ENCODE measurements at places on chromosomes 2 and 18. TPM values are rescaled to one million over a fixed set of nuclear protein-coding genes. Genes with fewer than 3 reads are reported as not detected.

- peak; percentile 90 for DNase-seq
Measured at GRCh38 chr2:102020596-102021170, 28.9 kb downstream of the IL1R2 start.

GRCh38 chr18:36327352-36328316 is 30.1 kb downstream of the FHOD3 start:
- DNase-seq, result no peak

GRCh38 chr18:75249175-75249518 is 38.5 kb downstream of the TSHZ1 start:
- DNase-seq, result no peak

- peak; percentile 54 for DNase-seq
Measured at GRCh38 chr2:176140513-176141317, 10.6 kb upstream of the HOXD4 start.

GRCh38 chr2:106961328-106961727 is 75.4 kb upstream of the ST6GAL2 start:
- DNase-seq, result no peak

GRCh38 chr18:43009674-43010073 is 105.8 kb downstream of the RIT2 start:
- no peak for DNase-seq

Gene TCF4
- total RNA-seq, result 102 TPM

DNA sequence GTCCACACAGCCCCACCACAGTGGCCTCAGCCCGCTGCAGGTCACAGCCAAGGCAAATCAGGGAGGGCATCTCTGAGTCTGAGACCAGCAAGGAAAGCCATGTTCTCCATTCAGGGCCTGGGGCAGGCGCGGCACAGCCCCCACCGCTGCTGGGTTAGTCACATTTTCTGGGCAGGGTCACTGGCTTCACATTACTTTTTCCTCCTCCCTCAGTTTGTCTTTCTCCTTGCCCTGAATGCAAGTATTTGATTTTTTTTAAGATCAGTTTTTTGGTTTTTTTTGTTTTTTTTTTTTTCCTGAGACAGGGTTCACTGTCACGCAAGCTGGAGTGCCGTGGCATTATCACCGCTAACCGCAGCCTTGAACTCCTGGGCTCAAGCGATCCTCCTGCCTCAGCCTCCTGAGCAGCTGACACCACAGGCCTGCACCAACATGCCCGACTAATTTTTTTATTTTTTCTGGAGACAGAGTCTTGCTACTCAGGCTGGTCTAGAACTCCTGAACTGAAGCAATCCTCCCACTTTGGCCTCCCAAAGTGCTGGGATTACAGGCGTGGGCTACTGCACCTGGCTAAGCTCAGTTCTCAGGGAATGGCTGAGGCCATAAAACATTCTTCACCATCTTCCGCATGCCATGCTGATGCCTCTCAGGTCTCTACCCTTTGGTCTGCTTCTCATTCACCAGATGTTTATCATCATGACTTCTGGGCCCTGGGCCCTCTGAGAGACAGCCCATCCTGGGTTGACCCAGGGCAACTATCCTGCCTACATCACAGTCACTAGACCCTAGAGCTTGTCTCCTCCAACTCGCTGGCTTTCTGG is 628 bp upstream of the CAPG start:
- no peak for DNase-seq

- no peak for DNase-seq
Measured at GRCh38 chr2:26767894-26768487, 3.9 kb downstream of the SLC35F6 start.

- DNase-seq, result no peak
Measured at GRCh38 chr2:136444323-136444722, 321.0 kb upstream of the THSD7B start.

DNA sequence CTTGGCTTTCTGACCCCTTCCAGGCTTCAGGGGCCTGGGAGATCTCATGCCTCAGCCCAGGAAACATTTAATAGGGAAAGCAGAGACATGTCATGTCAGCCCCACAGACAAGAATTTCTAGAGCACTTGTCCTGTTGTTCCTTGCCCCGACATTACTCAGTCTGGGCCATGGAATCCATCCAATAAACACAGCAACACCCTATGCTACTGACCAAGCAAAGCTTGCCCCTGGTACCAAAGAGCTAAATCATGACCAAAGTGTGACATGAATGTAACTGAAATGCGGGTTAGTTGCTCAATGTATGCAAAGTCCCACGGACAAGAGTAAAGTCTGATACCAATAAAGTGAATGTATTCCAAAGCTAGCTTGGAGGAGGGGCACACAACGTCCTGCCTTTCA is 35.1 kb downstream of the EHD3 start:
- DNase-seq, result no peak

DNA sequence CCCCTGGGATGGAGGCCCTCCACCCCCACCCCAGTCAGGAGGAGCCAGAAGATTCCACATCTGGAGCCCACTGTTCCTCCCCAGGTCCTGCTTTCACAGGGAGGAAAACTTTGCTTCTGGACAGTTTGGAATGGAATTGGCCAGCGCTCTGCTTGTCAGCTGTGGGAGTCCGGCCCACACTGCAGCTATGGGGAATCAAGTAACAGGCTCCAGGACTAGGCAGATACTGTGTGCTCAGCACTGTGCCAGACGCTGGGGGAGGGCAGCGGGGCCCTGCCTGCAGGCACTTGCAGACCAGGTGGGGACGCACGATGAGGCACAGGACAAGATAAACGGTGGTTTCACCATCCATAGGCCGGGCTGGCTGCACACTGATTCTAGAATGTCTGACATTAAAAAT is 114.0 kb downstream of the STPG4 start:
- no peak for DNase-seq

DNA sequence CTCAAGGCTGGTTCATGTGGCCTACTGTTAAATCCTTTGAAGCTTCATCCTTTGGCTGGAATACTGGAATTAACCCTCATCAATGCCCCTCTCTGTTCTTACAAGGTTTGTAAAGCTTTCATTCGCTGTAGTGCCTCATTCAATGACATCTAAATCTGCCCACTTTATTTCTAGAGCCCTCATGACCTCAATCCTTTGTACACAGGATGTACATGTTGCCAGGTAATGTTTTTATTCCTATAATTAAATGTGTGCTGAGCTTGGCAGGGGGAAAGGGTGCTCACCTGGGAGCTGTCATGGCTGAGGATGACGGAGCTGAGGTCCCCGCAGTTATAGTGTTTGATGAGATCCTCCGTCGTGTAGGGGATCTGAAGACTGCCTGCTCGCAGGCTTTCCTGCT is 39.3 kb downstream of the TRABD2A start:
- DNase-seq, result no peak

Gene NCKAP5
- total RNA-seq, result 9.3 TPM

DNA sequence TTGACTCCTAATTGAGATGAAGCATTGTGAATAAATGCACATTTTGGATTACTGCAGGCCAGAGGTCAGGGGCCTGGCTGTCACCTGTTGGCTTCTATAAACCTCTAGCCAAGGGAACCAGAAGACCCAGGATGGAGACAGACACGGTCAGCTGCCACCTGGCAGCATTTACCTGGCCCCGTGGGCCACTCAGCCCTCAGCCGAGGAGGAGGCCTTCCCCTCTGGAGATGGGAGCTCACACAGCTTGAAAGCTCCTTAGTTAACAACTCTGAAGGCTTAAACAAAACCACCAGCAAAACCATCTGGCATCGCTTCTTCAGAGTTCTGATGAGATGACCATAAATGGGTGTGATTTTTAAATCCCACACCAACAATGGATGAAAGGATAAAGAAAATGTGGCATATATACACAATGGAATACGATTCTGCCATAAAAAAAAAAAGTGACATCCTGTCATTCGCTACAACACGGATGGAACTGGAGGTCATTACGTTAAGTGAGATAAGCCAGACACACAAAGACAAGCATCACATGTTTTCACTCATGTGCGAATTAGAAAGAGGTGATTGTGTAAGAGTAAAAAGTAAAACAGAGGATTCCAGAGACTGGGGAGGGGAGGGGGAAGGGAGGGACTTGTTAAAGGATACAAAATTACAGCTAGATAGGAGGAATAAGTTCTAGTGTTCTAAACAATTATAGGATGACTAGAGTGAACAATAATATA is 218.4 kb downstream of the TMEM163 start:
- no peak for DNase-seq

DNA sequence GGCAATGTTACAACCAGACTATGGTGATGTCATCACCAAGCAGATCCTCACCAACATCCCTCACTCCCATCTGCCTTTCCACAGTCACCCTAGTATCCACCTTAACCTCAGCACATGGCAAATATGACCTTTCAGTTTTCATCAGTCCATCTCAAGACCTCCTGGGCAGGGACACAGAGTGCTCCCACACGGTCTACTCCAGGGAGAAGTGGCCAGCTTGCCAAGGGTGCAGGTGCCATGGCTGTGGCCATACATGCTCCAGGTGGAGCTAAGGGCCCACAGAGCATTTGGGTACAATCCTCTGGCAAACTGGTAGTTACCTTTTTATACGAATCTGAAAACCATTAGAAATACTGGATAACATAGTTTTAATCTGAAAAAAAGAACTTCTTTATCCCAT is 453.1 kb downstream of the ADCYAP1 start:
- DNase-seq, result no peak

DNA sequence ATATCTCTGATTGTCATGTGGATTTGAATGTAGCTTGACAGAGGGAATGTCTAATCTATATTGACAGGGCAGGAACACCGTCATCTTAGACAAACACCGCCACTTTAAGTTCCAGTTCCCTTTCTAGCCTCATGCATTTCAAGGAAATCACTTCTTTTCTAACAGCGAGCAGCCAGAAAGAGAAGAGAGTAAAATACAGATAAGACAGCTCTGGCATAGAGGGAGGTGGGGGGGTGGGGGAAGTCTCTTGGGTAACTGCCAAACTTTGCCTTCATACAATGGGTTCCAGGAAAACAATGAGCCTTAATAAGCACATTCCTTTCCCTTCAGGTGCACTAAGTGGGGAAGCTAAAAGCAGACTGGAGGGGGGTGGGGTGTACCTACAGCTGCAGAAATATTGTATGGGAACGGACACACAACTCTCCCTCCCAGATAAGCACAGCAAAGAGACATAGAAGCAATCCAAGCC is 37.2 kb downstream of the CASP10 start:
- no peak for DNase-seq

DNA sequence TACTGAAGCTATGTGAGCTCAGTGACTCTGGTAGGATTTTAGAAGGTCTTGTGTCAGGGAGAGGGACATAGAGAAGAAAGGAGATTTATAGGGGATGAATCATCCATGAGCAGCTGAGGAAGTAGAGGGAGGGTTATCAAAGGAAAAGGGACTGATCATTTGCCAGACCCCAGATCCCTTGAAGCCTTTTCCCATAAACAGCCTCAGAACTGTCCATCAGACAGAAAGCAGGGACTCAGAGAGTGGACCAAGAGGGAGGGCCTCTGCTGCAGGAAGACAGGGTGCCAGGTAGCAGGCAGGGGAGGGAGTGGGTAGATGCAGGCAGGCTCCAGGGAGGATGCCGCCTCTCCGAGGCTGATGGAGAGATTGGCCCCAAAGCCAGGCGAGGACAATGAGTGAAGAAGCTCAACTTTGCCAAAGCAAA is 133.9 kb downstream of the TNS1 start:
- no peak for DNase-seq

- DNase-seq, result no peak
Measured at GRCh38 chr2:152694161-152694661, 23.1 kb downstream of the PRPF40A start.

DNA sequence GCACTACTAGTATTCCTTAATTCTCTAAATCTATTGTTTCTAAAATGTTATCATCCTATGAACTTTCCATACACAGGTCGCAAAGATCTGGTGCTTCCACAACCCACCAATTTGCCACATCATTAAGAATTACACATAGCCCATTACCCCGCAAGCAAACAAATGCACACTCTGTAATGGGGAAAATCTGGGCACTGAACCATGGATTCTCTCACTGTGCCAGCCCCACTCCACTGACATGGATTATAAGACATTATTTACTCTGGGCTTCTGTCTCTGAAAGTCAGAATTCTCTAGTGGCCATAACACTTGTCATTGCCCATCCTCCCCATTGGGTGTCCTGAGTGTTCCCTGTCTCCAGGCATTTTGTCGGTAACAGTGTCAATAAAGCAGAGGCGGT is 537.1 kb downstream of the EPHA4 start:
- no peak for DNase-seq

GRCh38 chr2:189574793-189575475 is 5.7 kb downstream of the SLC40A1 start:
- DNase-seq, result no peak

Gene PJVK
- 2.7 TPM for total RNA-seq

Gene LAMA1
- 2.4 TPM for total RNA-seq

- DNase-seq, result no peak
Measured at GRCh38 chr2:100603948-100604633, 41.3 kb downstream of the PDCL3 start.

- DNase-seq, result no peak
Measured at GRCh38 chr2:61179701-61180639, 18.0 kb downstream of the C2orf74 start.

Gene PLB1
- 6.8 TPM for total RNA-seq

Gene NOSTRIN
- total RNA-seq, result 26.4 TPM

Gene CHRND
- total RNA-seq, result not detected

DNA sequence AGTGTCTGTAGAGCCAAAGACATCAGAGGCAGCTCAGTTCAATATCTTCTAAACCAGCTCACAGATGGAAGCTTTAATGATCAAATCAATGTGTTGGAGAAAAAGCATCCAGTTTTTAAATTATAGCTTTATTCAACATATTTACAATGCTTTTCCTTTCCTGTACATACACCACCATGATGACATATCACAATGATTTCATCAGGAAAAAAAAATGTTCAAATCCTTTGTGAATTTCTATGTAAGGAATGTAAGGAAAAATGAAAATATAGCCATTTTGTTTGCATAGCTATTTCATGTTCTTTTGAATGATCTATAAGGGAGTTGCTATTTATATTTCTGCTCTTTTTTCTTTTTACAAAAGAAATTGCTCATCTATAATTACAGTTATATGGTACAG is 134.7 kb upstream of the CDH20 start:
- DNase-seq, result no peak

DNA sequence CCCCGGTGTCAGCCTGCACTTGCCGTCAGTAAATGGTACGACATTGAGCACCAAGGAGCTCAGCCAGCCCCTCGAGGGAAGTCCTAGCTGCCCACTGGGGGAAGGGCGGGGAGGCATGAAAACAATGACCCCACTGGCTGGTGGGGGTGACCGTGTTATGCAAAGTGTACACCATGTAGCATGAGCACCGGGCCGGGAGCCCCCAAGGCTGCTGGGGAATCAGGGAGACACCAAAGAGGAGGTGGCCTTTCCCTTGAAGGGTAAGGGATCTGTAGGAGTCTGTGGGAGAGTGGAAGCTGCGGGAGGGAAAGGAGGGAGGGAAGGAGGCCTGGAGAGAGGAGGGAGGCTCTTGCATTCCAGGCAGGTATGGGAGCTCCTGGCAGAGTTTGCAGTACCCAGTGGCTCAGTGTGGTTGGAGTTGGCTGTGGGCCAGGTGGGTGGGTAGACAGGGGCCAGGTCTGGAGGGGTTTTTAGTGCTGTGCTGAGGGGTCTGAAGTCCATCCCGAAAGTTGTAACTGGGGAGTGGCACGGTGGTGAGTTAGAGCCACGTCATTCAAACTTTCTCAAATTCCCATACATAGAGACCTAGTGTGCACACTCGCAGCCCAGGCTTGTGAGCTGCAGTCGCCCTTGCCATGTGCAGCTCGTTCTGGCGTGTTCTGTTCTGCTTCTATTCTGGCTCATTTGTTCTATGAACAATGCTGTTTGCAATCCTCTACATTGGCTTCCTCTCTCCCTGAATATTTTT is 22.4 kb downstream of the RRM2 start:
- no peak for DNase-seq

Data from left lung (tissue), 14 donors.